ENCODE measurements at places on chromosomes 5 and 9.

DNA sequence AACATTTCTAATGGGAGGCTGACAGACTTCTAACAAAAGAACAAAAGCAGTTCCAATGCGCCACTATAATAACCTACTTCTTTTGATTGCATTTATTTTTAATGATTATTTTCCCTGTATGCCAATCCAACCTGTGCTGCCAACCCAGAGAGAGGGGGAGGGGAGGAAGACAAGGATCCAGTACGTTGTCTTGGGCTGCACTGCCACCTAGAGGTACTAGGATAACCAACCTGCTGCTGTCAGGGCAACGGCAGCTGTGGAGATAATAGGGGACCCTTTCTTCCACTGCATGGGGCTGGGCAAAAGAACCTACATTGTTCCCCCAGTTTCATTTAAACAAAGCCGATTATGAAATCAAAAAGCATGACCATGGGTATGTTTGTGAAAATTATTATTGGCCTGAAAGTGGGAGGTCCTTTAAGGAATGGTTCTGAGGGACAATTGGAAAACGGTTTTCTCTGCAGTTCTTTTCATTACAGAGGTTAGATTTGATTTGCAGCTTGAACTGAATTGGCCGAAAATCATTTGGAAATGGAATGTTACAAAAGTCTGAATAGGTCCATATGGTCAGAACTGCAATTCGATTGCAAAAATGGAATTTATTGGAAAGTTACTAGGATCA, 101.3 kb downstream of the RASEF start:
- DNase-seq: peak; percentile 80

- DNase-seq: no peak
Observed at GRCh38 chr9:125611121-125611765, 95.8 kb downstream of the MAPKAP1 start.

DNA sequence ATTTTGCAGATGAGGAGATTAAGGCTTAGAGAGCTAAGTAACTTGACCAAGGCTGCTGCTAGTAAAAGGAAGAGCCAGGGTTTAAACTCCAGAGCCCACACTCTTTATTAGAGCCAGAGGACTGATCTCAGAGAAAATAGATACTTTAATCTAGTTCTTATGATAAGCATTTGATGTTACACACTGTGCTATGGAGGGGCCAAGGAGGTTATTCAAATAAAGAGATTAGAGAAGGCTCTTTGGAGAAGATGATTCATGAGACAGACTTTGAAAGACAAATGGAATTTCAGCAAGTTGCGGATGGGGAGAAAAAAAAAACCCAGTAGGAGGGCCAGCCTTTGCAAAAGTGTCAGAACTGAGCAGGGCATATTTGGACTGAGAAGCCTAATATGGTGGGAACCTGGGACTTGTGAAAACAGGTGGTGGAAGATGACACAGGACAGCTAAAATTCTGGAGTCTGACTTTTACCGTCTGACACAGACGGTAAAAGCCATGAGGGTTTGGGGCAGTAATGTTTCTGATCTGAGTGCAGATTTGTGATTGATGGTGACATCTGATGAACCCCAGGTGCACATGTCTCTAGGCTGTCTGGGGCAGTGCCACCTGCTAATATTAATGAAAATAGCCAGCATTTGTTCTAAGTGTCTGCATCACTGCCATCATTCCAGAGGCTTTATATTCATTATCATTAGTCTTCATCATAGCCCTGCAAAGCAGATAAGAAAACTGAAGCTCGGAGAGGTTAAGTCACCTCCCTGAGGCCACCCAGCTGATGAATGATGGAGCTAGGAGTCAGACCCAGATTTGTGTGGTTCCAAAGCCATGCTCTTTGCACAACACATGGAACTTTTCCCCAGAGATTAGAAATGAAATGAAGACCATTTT, 65.3 kb upstream of the CXCL14 start:
- no peak for DNase-seq

DNA sequence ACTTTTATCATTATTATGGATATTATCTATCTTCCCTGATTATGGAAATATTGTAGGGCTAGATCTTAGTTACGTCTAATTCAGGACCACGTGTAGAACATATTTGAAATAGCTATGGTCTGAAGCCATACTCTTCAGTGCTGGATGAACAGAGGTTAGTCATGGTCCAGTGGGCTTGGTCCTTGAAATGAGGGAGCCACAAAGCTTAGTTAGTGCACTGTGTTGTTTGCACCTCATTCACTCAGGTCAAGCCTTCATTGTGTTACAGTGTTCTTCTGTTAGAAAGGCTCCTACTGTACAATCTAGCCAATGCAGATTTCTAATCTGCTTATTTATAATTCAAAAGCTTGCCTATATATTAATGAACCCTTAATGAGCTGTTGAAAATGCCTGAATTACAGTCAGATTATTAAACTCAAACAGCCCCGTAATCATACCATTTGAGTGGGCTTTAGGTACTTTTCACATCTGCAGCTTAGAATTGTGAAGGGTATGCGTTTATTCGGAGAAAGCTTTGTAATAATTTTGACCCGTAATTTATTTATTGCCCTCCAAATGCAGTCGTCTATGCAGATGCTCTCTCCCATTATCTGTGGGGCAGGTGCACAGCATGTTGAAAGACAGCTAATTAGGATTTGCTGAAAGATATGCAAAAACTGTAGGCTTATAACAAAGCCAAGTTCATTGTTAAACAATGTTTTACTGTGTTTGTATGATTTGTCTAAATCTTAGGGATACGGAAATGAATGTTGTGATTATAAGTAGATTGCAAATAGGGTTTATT, 164.9 kb downstream of the PBX3 start:
- DNase-seq: no peak

DNA sequence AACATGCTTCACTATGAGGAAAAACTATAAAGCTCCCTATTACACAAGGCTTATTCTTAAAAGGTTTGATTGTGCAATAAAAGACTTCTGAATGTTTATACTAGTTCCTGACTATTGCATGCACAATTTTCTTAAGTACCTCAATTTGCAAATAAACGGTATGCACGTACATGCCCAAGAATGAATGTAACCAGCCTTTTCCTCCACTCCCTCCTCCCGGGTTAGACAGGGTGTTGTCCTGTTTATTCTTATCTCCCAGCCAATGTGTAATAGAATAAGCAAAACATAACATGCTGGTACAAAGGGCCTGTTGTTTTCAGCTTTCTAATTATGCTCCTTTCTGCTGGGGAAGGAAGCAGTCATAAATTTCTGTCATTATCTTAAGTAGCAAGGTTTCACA, 79.1 kb downstream of the AOPEP start:
- DNase-seq: peak; percentile 75

GRCh38 chr9:37156205-37156604, 35.8 kb downstream of the ZCCHC7 start:
- no peak for DNase-seq

DNA sequence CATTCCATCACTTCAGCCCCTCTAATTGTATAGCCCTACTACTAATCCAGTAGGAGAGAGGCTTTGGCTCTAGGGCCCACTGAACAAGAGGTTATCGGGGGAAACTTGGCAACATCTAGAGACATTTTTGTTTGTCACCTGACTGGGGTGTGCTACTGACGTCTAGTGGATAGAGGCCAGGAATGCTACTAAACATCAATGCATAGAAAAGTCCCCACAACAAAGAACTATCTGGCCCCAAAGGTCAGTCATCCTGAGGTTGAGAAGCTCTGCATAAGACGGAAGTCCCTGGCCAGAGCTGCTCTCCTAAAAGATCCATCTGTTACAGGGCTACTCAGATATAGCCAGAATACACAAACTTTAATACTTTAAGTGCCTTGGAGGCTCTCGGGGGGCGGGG, 570.6 kb upstream of the KLF4 start:
- DNase-seq: no peak

DNA sequence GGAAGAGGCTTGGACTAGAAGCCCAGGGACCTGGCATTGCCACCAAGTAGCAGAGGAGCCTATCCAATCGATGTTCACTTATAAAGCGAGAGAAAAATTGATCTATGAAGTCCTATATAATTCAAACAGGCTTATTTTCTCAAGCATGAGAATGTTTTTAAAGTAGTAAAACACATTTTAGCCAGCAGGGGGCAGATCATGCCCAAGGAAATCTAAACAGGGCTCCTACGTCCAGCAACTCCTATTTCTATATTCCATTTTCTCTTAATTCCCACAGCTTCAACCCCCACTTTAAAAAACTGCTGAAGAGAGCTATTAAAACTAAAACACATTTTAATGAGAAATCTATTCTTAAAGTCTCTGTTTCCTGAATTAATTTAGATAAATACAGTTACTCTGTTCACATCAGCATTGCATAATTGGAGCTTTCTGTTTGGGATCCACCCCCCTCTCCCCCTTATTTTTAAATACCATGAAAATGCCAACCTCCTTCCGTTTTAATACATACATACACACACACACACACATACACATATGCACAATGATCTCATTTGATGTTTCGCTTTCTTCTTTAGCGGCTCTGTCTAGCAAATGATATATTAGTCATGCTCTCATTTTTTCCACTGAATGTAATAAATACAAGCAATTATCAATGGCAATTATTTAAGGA, 144.9 kb downstream of the MYO10 start:
- DNase-seq: peak; percentile 50

DNA sequence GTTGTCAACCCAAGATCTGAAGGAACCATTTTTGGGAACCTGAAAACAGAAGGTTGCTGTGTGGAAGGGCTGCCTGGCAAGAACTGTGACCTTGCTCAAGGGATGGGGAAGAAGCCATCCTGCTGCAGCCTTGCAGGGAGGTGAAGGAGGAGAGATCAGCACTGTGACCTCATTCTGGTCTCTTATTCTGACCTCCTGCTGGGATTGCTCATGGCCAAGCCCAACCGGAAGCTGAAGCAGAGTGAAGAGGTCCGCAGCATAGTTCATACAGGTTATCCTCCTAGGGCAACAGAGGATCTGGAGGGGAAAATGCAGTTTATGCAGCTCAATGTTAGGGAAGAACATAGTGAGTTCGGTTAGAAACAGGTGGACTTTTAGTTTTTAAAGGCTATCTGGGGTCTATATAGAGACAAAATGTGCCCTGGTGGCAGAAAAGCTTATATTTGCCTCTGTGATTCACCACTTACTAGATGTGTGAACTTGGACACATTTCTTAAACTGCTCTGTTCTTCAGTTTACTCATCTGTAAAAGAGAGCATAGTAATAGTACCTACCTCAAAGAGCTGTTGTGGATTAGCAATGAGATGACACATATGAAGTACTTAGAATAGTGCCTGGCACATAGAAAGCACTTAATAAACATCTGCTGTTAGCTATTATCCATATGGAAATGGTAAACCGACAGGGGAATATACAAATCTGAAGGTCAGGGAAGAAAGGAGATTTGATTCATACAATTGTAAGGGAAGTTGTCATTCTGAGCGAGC, 57.9 kb upstream of the BNC2 start:
- no peak for DNase-seq

DNA sequence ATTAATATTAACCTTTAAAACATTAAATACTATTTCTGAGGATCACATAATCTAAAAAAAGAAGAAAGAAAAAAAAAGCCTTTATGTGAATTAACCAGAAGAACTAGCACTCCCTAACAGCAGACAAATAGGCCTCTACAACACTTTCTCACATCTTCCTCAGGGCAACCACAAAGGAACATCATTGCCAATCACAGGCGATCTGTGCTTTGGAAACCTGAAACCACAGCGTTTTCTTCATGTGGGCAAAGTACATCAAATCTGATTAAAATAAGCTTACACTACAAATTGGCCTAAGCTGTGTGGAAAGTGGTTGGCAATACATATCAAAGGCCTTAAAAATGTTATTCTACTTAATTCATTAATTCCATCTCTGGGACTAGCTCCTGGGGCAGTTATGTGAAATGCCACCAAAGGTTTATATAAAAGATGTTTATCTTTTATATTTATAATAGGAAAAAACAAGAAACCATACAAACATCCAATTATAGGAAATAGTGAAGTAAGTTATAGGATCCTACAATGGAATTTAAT, 184.8 kb upstream of the TBCA start:
- DNase-seq: no peak

DNA sequence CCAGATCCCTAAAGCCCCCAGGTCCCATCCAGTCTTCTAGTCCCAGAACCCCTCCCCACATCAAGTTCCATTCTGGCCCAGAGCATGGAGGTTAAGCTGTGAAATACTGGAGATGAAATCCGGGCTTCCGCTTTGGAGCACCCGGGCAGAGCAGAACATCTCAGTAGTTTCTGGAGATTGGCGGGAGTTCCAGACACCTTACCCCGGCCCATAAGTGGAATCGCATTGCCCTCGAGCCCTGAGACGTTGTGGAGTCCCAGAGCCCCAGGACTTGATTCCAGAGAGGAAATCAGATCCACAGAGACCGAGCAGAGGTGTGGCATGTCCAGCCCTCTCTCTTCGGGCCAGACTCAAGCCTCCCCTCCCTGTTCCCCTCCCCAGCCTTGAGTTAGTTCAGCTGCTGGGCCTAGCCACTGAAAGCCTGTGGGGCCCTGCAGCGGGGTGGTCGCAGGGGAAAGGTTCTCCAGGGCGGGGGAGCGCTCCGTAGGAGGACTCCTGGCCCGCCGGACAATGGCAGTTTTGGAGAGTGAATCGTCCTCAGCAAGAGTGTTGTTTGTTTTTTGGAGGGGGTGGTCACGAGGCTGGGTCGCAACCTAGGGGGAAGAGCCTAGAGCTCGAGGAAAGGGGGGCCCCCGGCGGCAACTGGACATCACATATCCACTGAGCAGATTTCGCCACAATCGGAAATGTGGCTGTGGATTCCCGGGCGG, 1.0 kb upstream of the PAX5 start:
- DNase-seq: no peak

DNA sequence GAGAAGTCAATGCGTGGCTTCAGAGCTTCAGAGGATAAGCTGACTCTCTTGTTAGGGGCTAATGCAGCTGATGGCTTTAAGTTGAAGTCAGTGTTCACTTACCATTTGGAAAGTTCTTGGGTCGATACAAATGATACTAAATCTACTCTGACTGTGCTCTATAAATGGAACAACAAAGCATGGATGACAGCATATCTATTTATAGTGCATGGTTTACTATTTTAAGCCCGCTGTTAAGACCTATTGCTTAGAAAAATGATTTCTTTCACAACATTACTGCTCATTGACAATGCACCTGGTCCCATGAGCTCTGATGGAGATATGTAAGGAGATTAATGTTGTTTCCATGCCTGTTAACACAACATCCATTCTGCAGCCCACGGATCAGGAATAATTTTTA, 435.7 kb downstream of the MAT2B start:
- no peak for DNase-seq

DNA sequence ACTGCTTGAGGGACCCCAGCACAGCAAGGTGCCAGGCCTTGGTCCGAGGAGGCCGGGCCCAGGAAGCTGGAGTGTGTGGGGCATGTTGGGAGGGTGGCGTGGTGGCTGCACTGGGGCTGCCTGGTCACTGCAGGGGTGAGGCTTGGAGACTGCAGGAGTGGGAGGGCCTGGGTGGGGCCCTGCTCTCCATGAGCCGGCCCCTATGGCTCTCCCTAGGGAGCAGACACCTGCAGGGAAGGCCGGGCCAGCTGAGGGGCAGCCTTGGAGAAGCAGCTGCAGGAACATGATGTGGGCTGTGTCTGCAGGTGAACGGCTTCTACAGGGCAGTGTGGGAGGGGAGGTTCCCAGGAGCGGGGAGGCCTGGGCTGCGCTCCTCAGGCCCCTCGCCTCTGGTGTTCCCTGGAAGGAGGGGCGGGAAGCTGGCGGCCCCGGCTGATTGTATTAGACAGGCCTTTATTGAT, 41.7 kb upstream of the TMEM250 start:
- no peak for DNase-seq

Data from Calu3 (cell line).